ENCODE measurements at places on chromosomes 4 and X.

GRCh38 chr4:174919886-174920423 lies 1.8 kb downstream of the ADAM29 start:
- DNase-seq: no peak

GRCh38 chrX:7307720-7308119 lies 159.8 kb upstream of the PUDP start:
- DNase-seq: no peak

DNA sequence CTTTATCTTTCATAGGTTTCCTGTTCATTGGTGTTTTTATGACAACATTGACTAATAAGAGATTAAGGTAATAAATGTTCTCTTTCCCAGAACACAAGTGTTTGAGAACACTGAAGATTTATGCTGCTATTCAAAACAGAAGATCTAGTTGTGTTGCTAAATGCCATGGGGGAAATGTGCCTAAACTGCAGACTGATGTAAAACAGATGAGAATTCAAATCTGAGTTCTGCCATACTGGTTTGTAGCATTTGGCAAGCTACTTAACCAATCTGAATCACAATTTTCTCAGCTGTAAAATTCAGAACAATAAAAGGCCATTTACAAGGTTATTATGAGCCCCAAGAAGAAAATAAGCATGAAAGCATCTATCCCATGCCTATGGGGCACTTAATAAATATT lies 2.3 kb downstream of the SLC10A6 start:
- DNase-seq: no peak

DNA sequence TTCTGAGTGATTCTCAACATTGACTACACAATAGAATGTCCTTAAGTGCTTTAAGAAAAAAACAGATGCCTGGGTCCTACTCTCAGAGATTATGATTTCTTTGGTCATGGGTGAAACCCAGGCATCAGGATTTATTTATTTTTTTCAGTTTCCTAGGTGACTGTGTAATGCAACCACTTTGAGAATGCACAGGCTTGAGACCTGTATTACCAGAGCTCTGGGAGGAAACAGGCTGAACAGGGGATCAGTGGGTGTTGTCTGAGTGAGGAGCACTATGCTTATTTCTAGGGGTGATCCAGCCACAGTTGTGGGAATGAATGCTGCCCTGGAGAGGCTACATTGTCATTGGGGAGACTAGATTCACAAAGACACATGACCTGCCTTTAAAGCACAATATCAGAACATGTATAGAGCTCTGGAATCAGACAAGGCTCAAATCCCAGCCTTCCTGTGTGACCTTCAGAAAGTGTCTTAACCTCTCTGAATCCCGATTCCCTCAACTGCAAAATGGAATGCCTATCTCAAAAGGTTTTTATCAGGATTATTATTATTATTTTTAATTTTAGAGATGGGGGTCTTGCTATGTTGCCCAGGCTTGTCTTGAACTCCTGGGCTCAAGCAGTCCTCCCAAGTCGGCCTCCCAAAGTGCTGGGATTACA lies 61.6 kb upstream of the PRPS1 start:
- no peak for DNase-seq

- no peak for DNase-seq
Measured at GRCh38 chr4:155612074-155612473, 54.6 kb upstream of the GUCY1A1 start.

DNA sequence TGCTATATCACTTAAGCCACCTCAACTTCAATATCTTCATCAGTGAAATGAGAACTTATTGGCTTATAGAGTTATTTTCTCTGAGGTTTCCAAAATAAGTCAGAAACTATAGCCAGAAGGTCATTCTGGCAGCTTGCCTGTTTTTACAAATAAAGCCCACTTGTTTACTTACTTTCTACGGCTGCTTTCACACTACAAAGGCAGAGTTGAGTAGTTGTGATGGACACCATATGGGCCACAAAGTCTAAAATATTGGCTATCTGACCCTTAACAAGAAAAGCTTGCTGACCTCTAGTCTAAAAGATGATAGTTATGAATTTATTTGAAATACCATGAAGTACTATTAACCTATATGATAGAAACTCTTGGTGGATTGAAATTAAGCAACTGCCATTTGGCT lies 67.3 kb upstream of the ATOH1 start:
- no peak for DNase-seq

DNA sequence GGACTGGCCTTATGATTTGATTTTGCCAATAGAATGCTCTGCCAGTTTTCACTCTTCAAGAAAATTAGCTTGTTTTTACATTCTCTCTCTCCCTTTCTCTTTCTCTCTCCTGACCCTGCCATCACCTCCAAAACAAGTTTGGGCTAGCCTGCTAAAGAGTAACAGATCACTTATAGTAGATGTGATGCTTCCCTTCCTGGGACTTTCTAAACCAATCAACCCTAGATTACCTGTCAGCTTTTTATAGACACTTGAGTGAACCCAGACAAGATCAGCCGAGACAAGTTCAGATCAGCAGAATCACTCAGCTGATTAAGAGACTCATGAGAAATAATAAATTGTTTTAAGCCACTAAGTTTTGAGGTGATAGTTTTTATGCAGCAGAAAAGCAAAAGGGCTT lies 521.2 kb downstream of the ANKRD50 start:
- no peak for DNase-seq

GRCh38 chrX:153829549-153829798 lies 870 bp downstream of the PDZD4 start:
- DNase-seq: peak; percentile 70

DNA sequence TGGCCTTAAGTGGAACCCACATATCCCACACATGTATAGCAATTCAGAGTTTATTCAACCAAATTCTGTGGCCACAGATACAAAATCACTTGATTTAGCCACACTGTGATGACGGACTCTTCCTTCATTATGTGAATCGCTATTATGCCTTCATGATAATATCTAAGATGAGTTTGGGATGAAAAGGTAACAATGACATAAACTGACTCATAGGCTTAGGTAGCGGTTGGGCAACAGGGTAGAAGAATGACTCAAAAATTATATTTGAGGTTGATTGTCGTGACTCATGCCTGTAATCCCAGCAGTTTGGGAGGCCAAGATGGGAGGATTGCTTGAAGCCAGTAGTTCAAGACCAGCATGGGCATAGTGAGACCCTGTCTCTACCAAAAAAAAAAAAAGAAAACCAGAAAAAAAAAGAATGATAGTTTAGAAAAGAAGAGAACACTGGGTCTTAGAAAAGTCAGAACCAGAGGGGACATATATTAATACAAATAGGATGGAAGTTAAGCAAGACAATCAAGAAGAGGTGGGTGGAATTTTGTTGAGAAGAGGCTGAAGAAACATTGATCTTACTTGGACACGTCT lies 70.4 kb upstream of the USP9X start:
- DNase-seq: peak; percentile 26

GRCh38 chr4:15771216-15772058 lies 6.7 kb upstream of the CD38 start:
- no peak for DNase-seq

DNA sequence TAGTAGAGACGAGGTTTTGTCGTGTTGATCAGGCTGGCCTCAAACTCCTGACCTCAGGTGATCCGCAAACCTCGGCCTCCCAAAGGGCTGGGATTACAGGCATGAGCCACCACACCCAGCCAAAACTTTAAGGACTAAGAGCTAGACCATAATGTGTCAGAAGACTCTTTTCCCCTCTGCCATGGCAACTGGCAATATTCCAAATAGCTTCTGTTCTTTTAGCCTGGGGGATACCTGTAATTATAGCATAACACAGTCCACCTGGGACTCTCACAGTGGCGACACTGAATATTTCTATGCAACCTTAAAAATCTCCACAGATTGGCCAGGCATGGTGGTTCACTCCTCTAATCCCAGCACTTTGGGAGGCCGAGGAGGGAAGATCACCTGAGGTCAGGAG lies 45.5 kb upstream of the RBM47 start:
- DNase-seq: no peak

GRCh38 chr4:101140228-101140627 lies 207.1 kb downstream of the PPP3CA start:
- DNase-seq: peak; percentile 42

- no peak for DNase-seq
Measured at GRCh38 chr4:87079967-87080366, 140.5 kb downstream of the KLHL8 start.

- no peak for DNase-seq
Measured at GRCh38 chr4:105541420-105541819, 11.0 kb upstream of the ARHGEF38 start.

- peak; percentile 79 for DNase-seq
Measured at GRCh38 chr4:41095973-41096372, 118.4 kb downstream of the APBB2 start.

- DNase-seq: no peak
Measured at GRCh38 chr4:105145156-105145902, 1.3 kb upstream of the TET2 start.

GRCh38 chr4:86118711-86119110 lies 241.1 kb downstream of the MAPK10 start:
- no peak for DNase-seq

DNA sequence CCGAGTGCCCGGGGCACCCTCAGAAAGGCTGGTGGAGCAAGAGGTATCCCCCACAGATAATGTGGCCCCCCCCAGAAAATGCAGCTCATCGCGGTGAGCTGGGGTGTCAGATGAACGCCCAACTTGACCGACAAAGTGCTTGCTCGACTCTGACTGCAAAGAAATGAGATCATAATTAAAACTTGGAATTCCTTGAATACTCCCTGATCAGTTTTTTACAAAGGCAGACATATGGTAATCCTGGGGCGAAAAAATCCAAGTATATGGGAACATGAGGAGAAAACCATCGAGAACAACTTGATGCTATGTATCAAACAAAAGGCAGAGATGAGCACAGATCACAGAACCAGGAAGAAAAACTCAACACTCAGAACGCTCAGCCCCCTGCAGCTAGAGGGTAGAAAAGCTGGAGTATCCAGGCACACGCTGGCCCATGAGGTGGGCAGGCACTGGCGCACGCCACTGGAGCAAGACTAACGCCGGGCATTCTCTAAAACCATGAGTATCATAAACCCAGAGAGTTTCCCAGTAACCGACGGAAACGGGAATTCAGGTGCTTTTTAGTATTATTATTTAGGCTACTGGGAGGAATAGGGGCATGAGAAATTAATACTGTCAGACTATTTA lies 127.3 kb downstream of the AFAP1 start:
- no peak for DNase-seq

DNA sequence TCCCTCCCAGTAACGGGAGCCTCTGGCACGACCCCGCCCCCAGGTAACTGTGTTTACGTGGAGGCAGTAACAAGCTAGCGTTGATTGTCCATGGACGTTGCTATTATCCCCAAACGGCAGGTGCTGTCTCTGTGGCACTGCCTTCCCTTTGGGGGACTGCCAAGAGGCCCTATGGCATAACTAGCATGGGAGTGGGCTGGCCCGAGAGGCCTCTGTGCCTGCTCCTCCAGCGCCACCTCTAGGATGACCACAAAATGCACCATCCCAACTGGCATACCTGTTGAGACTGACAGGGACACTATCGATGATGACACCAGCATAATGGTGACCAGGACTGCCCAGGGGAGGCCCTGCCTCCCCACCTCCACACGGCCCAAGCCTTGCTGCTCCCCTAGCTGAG lies 1.5 kb downstream of the SRPK3 start:
- no peak for DNase-seq

DNA sequence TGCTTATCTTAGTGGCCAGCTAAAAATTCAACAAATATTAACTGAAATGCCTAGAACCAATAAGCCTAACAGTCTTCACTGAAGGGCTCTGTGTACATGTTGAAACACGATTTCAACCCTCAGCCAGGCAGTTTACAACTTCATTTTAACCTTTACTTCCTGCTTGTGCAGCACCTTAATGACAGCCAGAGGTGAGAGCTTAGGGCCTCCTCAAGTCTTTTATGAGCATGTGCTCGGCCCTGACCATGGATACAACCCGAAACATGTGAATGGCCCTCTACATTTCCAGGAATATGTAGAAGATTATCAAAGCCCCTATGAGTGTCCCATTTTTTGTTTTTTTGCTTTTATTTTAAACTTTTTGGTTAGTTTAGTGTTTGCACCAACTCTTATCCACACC lies 88.3 kb downstream of the MSN start:
- DNase-seq: no peak

DNA sequence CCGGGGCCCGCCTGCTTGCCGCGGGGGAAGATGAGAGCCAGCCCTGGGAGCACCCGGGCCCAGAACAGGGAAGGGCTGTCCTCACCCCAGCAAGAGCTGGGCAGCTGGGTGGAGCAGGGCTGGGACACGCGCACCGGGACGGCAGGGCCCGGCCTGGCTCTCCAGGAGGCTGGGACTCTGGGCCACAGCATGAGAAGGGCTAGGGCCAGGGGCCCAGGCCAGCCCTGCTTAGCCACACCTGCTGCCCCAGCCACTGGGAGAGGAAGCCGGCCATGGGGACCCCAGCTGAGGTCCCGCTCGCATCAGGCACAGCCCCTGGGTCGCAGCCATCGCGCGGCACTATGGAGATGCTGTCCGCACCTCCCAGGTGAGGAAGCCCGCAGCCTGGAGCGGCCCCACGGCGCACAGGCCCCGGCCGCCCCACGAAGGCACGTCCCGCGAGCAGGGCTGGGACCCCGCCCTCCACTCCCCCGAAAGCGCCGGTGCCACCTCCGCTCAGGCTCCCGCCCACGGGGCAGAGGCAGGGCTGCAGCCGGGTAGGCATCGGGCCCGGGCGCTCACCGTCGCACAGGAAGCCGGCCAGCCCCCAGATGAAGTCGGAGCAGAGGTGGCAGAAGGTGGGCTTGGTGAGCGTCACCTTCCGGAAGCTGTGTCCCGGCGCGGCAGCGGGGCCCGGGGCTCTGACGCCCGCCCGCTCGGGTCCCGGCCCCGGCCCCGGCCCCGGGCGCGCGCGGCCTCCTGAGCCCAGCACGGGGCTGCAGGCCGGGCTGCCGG lies 531 bp downstream of the DGKQ start:
- DNase-seq: peak; percentile 98

DNA sequence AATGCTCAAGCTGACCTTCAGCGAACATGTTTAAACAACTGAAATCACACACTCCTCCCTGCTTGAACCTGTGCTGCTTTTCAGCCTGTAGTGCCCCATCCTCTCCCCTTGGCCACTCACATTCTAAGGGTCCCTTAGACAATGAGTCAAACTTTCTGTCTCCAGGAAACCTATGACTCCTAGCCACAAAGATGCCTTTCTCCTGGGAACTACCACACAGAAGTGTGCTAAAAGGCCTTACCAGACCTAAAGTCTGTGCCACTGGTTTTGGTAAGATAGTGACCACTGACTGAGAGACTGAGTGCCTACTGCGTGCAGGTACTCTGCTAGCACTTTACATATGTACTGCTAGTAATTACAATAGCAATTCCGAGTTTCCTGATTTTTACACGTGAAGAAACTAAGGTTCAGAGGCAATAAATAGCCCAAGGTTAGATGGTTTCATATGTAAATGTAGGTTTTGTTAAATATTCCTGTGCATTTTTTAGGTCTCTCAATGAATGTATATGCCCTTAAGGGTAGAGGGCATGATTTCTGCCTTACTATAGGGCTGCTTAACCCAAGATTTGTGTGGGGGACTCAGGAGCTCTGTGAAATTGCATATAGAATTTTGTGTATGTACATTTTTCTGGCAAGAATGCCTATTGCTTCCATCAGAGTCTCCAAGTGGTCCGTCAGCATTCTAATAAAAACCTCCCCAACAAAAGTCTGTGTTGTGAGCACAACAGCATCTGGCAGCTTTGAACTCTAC lies 71.1 kb downstream of the NSG1 start:
- no peak for DNase-seq

Measured in osteoblast (primary cell).